ENCODE measurements at places on chromosomes 5 and 9. TPM values are rescaled to one million over a fixed set of nuclear protein-coding genes. Genes with fewer than 3 reads are reported as not detected.

The SPOCK1 gene
- 70.3 TPM for total RNA-seq

The PCDHB2 gene
- 3.8 TPM for total RNA-seq

The MSX2 gene
- total RNA-seq, result 2.0 TPM

The NR5A1 gene
- not detected for total RNA-seq

The C9orf152 gene
- total RNA-seq, result not detected
